ENCODE measurements at places on chromosomes 2 and 18.

DNA sequence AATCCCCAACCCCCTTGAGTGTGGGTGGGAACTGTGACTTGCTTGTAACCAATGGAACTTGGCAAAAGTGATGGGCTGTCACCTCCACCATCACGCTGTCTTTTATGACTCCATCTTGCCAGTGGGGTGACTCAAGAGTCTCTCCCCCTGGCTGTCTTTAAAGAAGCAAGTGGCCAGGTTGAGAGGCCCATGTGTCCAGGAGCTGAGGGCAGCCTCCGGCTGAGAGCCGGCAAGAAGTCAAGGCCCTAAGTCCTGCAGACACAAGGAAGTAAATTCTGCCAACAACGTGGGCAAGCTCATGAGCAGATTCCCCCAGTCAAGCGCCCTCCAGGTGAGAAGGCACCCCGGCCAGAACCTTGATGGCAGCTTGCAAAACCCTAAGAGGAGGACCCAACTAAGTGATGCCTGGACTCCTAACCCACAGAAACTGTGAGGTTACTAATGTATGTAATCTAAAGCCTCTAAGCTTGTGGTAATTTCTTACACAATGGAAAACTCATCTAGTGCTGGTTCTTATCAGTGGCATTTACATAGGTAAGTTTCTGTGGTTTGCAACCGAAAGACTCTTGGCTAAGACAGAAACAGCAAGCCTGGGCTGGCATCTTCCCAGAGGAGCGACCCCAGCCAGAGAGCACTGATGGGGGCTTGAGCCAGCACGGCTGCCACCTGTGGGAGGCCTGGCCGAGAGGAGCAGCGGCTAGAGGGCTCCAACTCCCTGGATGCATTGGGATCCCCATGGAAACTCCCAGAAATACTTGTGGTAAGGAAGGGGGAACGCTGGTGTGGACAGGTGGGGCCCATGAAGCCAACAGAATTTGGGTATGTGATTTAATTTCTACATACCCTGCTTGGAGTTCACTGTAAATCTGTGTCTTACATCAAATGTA, 49.3 kb downstream of the CIB4 start:
- no peak for DNase-seq

DNA sequence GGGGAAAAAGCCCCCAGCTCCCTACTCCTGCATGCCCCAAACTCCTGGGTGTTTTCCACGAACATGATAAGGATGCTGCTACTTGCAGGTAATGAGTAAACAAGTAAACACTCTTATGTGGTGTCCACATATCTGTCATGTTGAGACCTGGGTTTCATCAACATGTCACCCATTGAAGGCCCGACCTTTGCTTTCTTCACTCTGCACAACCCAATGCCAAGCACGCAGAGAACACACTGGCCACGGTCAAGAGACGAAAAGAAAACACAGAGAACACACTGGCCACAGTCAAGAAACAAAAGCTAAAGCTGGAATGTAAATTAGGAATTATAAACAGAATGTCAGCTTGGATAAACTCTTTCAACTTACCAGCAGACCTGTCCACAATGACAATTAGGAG, 143.1 kb downstream of the TTC32 start:
- DNase-seq: no peak

- no peak for DNase-seq
Observed at GRCh38 chr2:201962774-201963562, 70.7 kb upstream of the FZD7 start.

- no peak for DNase-seq
Observed at GRCh38 chr2:217090024-217090473, 230.2 kb upstream of the TNP1 start.

- DNase-seq: no peak
Observed at GRCh38 chr18:32257084-32257785, 67.4 kb downstream of the MEP1B start.

DNA sequence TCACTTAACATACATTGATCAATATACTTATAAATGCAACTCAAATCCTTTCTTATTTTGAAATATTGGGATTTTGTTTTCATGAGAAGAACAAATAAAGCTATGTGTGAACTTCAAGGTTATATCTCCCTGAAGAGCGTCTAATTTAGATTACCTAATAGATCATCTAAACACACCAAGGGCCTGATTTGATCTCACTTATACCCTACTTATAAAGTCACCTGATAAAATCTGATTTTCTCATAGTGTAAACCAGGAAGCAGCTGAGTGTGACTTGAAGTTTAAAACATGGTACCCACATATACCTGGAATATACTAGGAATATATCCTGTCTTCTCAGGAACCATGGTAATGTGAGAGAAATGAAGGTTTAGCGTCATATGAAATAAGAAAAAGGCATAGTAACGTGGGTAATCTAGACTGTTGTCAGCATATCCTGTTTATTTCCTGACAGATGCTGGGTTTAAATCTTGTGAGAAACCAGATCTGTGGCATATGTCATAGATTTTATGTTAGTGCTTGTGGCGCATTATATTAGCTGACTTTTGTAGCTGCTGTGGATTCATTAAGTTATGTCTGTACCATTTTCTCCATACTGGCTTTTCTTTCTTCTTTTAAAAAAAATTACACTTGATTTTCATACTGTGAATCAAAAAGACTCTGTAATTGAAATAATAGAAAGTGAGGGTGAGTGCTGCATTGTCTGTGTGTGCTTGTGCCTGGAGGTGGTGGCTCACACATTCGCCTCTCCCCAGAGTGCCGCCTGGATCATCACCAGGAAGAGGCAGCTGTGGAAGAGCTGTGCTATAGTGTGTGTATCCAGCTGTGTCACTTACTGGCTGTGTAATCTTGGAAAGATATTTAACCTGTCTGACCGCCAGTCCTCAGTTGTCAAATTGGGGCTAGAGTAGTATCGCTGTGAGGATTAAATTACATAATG, 164.0 kb downstream of the MYO3B start:
- DNase-seq: no peak

- DNase-seq: no peak
Observed at GRCh38 chr18:42838546-42839145, 276.8 kb downstream of the RIT2 start.

- no peak for DNase-seq
Observed at GRCh38 chr2:231883468-231883881, 42.7 kb downstream of the NPPC start.

- no peak for DNase-seq
Observed at GRCh38 chr2:222033541-222033940, 265.3 kb downstream of the PAX3 start.

DNA sequence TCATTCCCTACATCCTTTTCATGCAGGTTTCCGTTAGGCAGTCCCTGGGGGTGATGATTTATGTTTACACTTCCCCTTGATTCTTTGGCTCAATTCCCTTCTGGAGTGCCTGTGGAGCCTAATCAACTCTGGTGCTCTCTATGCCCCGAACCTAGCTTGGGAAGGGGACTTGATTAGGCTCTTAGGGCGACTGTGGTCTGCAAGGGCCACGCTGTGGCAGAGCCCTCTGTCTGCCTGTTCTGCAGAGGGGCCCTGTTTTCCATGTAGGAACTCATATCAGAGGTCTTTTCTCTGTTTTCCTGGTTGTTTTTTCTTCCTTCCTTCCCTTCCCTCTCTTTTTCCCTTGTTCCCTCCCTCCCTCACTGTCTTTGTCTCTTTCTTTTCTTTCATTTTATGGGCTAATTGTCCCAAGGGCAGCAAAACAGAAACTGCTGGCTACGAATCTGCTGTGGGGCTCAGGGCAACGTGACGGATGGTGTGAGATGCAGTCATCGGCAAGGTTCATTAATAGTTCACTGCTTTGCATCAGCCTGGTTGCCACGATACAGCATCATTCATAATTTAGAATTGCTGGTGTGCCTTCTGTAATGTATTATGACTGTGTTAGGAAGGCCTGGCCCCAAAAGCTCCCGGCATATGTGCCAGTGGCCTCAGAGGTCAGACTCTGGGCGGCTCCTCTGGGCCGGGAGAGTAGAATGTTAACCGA, 134.5 kb downstream of the NAPG start:
- no peak for DNase-seq

DNA sequence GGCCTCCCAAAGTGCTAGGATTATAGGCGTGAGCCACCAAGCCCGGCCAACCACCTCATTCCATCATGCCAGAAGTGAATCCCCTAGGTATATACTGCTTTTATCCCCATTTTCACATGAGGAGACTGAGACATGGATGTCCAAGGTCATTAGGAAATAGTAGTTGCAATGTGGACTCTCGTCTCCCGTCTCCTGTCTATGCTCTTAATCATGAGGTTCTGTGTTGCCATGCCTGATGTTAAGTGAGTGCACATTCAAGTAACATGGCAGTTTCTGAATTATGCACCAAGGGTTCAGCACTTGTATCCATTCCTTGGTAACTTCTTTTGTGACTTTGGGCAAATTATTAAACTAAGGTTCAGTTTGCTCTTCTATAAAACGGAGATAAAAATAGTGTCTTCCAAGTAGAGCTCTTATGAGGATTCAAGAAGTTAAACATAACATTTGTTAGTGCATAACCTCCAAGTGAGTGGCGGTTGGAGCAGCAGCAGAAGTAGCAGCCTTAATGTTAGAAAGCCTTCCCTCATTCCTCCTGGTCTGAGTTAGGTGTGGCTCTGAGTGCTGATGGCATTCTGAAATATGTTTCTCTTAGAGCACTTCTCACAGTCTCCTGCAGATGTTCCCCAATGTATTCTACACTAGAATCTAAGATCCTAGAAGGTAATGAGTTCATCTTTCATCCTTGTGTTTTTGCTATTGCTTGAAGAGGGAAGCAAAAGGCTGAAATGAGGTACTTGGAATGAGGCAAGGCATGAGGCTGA, 21.9 kb downstream of the SOCS6 start:
- no peak for DNase-seq

GRCh38 chr2:157413326-157414035, 30.4 kb downstream of the CYTIP start:
- DNase-seq: no peak

DNA sequence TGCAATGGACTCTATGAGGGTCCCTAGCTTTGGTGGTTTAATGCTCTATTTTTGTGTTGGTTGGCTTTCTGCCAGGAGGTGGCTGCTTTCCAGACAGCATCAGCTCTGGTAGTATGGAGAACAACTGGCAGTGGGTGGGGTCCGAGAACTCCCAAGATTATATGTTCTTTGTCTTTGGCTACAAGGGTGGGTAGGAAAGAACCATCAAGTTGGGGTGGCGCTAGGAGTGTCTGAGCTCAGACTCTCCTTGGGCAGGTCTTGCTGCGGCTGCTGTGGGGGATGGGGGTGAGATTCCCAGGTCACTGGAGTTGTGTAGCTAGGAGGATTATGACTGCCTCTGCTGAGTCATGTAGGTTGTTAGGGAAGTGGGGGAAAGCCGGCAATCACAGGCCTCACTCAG, 976.1 kb upstream of the GYPC start:
- DNase-seq: no peak

DNA sequence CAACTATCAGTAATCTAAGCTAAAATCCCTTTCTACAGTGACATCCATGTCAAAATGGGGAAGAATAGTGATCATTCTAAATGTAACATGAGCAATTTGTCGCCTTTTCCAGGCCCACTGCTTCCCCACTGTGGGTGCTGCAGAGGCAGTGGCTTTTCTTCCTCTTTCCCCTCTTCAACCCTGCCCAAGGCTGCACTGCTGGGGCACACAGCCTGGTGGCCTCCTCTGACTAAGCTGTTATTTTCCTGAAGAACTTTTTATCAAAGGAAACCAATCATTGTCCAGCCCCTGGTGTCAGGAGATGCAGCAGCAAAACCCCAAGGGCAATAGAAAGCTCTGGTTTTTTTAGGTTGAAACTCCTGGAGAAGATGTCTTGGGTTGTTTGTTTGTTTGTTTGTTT, 117.6 kb upstream of the KLF7 start:
- DNase-seq: no peak

- DNase-seq: no peak
Observed at GRCh38 chr2:69221512-69221911, 165.5 kb downstream of the GFPT1 start.

DNA sequence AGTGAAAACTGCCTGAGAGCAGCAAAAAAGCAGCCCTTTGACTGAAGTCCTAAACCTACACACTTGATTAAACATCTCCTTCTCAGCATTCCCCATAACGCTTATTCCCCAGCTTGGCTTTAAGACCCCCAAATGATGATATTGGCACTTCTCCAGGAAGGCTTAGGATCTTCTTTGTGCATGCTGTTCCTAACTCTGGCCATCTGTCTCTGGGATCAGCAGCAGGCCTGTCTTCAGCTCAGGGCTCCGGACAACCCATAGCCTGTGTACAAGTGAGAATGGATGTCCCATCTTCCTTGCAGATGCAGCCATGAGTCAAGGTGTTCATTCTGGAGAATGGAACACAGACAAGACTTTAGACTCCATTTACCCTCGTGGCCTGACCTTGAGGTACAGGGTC, 81.6 kb upstream of the TMEM17 start:
- no peak for DNase-seq

DNA sequence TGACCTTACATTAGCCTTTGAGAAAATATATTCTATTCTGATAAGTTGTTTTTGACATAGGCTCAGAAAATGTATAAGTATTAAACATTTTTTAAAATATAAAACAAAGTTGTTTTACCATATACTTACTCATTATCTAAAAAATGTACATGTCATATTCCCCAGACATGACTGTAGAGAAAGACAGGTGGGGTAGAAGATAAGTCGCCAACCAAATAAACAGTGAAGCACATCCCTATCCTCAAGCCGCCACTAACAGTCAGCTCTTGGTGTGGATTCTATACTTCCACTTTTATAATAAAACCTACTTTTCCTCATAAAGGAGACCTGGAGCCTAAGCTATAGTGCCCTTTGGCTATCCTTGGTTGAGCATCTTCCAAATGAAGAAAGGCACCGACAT, 26.4 kb downstream of the GDF7 start:
- DNase-seq: no peak

DNA sequence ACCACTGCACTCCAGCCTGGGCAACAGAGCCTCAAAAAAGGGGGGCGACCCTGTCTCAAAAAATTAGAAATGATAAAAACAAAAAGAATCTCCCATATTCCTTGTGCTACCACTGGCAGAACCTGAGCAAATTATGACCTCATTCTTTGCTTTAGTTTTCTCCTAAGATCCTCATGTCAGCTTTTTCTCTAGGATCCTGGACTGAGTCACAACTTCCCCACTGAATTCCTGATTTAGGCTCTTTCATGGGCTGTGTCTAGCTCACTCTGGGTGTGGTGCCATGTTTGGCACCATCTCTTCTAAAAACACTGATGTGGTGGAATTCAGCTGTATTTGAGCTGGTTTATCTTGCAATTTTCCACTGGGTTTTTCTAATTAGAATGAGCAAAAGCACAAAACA, 37.1 kb downstream of the EXOC6B start:
- no peak for DNase-seq

DNA sequence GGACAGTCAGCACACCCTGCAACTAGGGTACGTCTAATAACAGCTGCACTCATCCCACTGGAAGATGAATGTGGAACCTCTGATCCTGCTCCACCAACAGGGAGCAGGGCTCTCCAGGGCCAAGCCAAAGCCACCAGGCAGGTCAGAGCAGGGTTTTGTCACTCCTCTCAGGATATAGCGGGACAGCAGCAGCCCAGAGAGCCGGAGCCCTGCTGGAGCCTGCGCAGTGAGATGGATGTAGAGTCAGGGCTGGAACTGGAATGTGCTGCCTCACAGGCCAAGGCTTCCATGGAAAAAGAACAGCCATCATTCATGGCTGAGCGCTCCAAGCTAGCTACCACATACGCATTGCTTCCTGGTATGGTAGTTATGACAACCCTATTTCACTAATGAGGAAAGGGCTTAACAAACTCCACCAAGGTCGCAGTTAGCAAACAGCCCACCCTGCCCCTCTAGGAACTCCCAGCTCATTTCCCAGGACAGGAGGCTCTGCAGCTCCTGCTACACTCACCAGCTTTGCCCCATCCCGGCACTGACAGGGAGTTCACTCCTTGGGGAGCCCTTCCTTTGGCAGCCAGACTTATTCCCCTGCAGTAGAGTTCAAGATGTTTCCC, 85.2 kb downstream of the HS1BP3 start:
- DNase-seq: no peak

GRCh38 chr2:144132357-144132756, 387.6 kb downstream of the ZEB2 start:
- no peak for DNase-seq

Measured in NT2/D1 (cell line).